ENCODE measurements at places on chromosomes 11 and 22. TPM values are rescaled to one million over a fixed set of nuclear protein-coding genes. Genes with fewer than 3 reads are reported as not detected.

GRCh38 chr11:20881328-20882079 lies 212.1 kb downstream of the NELL1 start:
- DNase-seq, result no peak

DNA sequence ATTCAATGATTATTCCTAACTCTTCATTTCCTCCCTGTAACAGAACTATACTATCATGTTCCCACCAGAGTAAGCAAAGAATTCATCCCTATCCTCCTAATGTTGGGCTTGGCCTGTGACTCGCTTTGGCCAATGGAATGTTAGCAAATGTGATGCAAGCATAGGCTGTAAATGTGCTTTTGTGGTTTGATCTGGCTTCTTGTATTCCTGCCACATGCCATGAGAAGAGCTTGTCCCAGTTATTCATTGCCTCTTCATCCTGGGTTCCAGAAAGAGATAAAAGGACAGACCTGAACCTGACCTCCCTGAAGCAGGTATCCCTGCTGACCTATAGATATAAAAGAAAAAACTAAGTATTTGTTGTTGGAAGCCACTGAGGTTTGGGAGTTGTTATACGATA lies 51.0 kb downstream of the SYTL2 start:
- DNase-seq, result no peak

DNA sequence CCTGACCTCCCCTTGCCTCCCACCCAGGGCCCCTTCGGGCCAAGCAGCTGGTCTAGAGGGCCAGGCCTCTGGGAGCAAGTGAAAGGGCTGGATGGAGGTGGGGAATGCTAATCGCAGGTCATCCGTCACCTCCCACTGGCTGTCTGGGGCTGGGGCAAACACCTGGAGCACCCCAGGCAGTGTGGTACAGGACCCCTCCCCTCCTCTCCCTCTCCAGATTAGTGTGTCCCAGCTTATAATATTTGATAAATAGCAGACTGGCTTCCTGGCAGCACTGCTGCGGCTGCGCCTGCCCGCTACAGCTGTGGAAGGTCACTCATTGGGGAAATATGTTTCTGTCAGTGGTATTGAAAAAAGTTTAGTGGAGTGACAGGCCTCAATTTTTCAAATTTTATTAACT lies 90.7 kb upstream of the PHOX2A start:
- DNase-seq, result no peak

GRCh38 chr11:60018058-60018457 lies 1.1 kb downstream of the OOSP4B start:
- no peak for DNase-seq

GRCh38 chr11:91396236-91397133 lies 828.1 kb upstream of the FAT3 start:
- DNase-seq, result no peak

The NFAM1 gene
- 4.1 TPM for total RNA-seq

GRCh38 chr22:42949159-42949558 lies 65.8 kb downstream of the PACSIN2 start:
- DNase-seq, result no peak

The OR51B5 gene
- total RNA-seq, result 4.2 TPM

DNA sequence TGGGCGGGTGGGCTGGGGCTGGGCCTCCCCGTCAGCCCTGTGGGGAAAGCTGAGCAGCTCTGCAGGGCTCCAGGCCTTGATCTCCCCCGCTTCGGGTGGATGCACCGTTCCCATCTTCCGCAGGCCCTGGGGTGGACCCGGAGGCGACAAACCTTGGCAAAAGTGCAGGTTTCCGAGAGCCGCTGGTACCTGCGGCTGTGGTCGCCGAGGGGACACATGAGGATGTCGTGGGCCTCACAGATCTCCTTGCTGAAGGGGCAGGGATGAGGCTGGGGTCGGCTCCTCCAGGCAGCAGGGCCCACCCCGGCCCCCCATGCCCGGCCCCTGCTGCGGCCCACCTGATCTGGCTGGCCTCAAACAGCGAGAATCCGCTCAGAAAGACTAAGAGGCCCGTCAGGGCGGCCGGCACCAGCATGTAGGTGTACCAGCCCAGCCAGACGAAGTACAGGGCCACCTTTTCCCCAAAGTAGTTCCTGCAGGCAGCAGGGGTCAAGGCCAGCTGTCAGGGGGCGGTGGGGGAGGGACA lies 11.8 kb downstream of the ANO9 start:
- no peak for DNase-seq

DNA sequence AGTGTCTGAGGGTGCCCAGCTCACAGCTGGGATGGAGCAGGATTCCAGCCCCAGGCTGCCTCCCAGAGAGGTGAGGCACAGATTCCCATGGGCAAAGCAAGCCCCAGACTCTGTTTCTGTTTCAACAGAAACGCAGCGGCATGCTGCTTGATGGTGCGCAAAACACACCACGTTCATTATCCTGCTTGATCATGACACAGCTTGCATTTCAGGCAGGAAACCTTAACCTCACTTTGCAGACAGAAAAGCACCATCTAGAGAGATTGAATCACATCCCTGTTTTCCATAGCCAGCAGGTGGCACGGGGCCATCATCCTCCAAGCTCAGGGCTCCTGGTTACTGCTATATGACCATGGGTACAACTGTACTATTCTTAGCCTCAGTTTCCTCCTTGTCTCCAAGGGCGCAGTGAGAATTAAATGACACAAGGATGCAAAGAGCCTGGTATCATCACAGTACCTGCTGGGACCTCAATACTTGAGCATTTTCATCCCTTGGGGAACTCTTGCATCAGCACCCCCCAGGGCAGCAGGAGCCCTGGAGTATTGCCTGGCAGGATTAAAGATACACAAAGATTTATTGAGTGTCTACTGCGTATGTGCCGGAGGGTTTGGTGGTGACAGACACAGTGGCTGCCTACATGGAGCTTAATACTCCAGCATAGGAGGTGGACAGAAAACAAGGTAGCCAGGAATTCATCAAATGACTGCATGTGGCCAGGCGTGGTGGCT lies 110.0 kb downstream of the TP53I11 start:
- no peak for DNase-seq

The POLD3 gene
- 14.5 TPM for total RNA-seq

- DNase-seq, result no peak
Measured at GRCh38 chr11:64062185-64063039, 26.7 kb downstream of the FLRT1 start.

The PRDM10 gene
- 10.4 TPM for total RNA-seq

- DNase-seq, result no peak
Measured at GRCh38 chr11:119484741-119485605, 62.0 kb upstream of the THY1 start.

The ANKK1 gene
- 0.49 TPM for total RNA-seq

DNA sequence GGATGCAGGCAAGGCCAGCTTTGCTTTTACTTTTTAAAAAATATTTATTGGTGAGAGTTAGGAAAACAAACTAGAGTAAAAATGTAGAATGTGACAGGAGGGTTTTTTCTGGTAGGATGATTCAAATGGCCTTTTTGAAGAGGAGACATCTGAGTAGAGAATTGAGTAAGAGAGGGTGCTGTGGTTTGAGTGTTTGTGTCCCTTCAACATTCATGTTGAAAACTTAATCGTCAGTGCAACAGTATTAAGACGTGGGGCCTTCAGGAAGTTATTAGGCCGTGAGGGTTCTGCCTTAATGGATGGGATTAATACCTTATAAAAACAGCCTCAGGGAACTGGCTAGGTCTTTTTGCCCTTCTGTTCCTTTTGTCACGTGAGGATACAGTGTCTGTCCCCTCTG lies 288.8 kb upstream of the C11orf87 start:
- no peak for DNase-seq

- no peak for DNase-seq
Measured at GRCh38 chr11:128324531-128325141, 262.7 kb downstream of the ETS1 start.

- DNase-seq, result peak; percentile 8
Measured at GRCh38 chr11:91947215-91947820, 277.3 kb upstream of the FAT3 start.

- DNase-seq, result no peak
Measured at GRCh38 chr11:68016904-68017817, 7.0 kb downstream of the ALDH3B1 start.

- no peak for DNase-seq
Measured at GRCh38 chr11:57513911-57514537, 1.5 kb downstream of the SLC43A1 start.

The OR8D1 gene
- not detected for total RNA-seq

DNA sequence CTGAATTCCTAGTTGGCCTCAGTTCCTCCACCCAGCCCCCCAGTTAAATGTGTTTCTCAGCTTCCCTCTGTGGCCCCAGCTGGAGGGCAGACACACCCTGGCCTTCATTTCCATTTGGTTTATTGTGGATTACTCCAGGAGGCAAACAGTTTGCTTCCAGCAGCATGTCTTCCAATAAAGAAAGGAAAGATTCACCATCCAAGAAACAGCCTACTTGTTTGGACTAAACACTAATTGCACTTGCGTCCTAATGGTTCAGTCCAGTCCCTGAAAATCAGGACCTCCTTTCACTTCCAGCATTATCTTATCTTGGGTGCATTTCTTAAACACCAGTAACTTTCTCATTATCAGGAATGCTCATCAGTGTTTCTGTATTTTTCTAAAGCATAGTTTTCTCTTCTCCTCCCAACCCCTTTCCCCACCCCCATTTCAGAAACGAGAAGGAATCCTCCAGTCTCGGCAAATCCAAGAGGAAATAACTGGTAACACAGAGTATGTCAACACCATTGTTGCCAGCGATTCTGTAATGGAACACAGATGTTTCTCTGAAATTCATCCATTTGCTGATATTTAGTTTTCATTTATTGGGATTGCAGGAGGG lies 130.9 kb downstream of the PARVA start:
- no peak for DNase-seq

GRCh38 chr22:32000181-32000580 lies 42.9 kb upstream of the SLC5A1 start:
- no peak for DNase-seq

The SNX32 gene
- total RNA-seq, result 0.81 TPM

The OR10D3 gene
- total RNA-seq, result not detected

DNA sequence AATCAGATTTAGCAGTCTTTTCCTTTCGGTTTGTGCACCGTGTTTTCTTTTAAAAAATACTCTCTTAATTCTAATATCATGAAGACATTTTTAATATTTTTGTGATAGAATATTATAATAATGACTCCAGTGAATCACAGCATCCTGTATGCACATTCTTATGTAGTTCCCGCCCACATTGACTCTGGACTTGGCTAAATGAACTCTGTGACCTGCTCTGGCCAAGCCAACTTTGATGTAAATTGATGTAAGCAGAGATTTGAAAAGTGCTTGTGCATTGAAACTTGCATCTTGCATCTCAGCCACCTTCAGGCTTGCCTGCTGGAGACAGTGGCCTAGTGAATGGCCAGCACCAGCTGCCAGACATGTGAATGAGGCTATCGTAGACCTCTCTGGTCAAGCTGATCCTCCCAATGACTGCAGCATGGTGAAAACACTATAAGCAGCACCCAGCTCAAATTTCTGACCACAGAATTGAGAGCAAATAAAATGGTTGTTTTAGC lies 29.2 kb upstream of the PGM2L1 start:
- no peak for DNase-seq

The MUC2 gene
- not detected for total RNA-seq

The EXPH5 gene
- 3.2 TPM for total RNA-seq

The CXCR5 gene
- not detected for total RNA-seq

DNA sequence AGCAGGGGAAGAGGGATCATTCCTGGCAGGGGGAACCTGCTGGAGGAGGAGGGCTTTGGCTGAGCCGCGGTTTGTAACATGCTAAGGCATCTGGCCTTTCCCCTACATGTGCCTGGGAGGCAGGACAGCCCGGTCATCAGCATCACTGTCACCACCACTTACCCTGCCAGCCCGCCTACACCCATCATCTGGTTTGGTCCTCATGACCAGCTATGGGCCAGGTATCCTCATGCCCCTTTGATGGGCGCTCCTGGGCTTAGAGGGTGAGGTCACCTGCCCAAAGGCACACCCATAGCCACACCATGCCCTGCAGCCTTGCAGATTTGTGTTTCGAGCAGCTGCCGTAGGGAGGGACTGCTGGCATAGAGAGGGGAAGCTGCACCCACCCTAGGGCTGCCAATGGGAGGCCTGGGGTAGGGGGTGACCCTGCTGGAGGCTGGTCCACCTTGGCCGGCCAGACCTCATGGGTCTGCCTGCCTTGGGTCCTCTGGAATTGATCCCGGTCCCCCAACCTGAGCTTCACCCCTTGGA lies 2.6 kb downstream of the MRGPRF start:
- DNase-seq, result no peak

The TUG1 gene
- total RNA-seq, result 109 TPM

- no peak for DNase-seq
Measured at GRCh38 chr11:73258104-73259035, 13.8 kb upstream of the P2RY6 start.

DNA sequence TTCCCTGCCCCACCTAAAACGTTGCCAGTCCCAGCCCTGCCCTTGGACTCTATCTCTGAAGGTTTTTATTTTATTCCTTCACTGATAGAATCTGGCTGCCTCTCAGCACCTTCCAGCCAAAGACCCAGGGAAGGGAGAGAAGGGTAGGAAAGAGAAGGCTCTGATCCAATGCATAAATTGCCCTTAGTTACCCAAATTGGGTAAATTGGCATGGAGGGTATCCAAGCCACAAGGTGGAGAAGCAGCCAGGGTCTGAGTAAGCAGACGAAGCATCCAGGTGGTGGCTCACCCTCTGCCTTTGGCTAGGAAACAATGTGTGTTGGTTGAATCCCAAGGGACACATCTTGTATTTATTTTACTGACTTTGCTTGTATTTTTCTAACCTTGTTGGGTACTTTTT lies 89.0 kb downstream of the FEZ1 start:
- no peak for DNase-seq

The ADAMTS8 gene
- 5.3 TPM for total RNA-seq

- DNase-seq, result no peak
Measured at GRCh38 chr11:120985718-120986569, 38.0 kb upstream of the TBCEL start.

GRCh38 chr11:3782963-3783362 lies 14.4 kb downstream of the NUP98 start:
- DNase-seq, result no peak

DNA sequence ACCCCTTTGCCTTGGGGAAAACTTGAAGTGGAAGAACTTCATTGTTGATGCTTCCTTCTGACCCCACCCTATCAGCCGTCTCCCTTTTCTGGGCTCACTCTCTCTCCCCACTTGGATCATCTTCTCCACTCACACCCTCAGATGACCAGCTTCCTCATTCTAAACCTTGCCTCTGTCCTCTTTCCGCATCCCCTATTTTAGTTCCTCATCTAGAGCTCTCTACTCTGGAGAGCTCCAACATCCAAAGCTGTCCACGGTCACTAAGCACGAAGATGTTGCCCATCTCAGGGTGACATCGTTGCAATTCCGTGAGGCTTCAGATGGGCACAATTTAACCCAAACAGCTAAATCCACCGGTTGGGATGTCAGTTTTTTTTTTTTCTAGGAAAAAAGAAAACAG lies 31.6 kb upstream of the ME3 start:
- no peak for DNase-seq

DNA sequence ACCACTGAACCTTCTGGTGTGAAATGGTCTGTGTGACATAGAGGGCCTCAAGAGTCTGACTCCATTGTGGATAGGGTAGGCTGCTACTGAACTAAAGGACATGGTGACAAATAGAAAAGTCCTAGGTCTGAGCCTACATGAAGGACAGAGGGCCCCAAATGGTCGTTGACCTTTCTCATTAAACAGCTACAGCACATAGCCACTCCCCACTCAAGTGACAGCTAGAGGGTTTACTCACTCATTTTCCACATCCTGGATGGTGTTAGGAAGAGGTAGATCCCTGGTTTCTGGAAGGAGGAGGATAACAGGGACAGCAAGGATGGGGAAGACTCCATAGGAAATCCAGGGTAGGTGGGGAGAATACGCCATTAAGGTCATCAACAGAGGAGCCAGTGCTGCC lies 63.3 kb downstream of the SLC22A24 start:
- DNase-seq, result no peak

The CECR2 gene
- total RNA-seq, result not detected

All from thoracic aorta (tissue), 2 donors.